Fibroblast of upper back skin (primary cell): ENCODE measurements at places on chromosomes 3 and 15.
A peak's percentile ranks its signal among the peaks of the same experiment; 100 is the strongest.

- DNase-seq: no peak
Measured at GRCh38 chr3:47004369-47005211, 25.1 kb downstream of the NBEAL2 start.

- no peak for DNase-seq
Measured at GRCh38 chr3:144737281-144737680, 765.7 kb downstream of the DIPK2A start.

DNA sequence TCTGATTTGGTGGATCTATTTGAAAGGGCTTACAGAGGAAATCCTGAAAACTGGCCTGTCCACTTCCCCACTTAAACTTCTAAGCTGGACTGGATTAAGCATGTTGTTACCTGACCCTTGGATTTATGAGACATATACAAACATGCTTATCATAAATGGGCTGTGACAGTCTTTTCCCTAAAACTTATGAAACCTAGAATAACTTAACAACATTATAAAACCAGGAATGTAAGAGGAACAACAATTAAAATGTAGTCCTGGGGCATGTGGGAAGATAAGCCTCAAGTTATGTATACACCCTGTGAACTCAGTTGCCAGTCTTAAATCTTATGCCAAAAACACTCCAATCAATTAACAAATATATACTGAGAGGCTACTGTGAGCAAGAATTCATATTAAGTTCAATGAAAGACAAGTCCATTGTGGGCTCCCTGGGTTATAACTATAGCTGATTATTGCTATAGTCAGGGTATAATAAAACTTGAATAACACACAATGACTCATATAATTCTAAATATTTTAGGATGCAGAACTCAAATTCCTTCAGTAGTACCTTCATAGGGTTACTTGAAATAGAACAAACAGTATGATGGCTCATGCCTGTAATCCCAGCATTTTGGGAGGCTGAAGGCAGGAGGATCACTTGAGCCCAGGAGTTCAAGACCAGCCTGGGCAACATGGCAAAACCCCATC, 87.2 kb upstream of the PPIB start:
- DNase-seq: peak; percentile 52

GRCh38 chr15:60349589-60349988, 48.2 kb downstream of the ANXA2 start:
- DNase-seq: no peak

- DNase-seq: peak; percentile 31
Measured at GRCh38 chr3:138412821-138413551, 21.4 kb upstream of the ESYT3 start.

DNA sequence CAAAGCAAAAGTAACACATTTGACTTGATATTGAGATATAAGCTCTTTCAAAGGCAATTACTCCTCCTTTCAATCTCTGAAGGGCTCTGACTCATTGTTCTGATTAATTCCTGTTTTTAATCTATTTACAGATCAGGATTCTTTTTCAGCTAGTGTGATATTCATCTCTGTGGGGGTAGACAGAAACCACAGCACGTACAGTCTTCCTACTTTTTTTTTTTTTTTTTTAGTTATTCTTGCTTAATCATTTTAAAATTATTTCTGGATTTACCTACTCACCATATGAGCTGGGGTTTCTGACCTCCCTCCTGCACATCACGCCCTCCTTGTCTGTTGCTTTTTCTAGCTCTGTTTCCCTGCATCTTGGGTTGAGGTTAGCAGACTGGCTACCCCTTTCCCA, 1.4 kb downstream of the CNTN3 start:
- DNase-seq: peak; percentile 81

GRCh38 chr3:55169161-55169560, 241.3 kb upstream of the LRTM1 start:
- no peak for DNase-seq

- DNase-seq: peak; percentile 57
Measured at GRCh38 chr15:64525828-64526530, 65.6 kb downstream of the ZNF609 start.
